ENCODE measurements at places on chromosomes 1 and 21.

GRCh38 chr21:45132841-45133573, 58.6 kb downstream of the ADARB1 start:
- DNase-seq, result peak; percentile 24

DNA sequence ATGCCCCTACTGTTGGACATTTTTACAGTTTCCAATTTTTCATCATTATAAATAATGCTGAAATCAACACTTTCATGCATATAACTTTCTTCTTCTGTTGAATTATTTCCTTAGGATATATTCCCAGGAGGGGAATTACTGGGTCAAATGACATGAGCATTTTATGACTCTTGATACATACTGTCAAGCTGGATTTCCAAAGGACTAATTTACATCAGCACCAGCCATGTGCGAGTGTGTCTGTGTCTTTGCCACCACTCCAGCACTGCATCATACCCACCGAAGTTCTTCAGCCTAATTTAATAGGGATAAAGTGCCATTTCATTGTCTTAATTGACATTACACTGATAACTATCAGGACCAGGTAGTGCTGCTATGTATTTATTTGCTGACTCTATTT, 146.7 kb downstream of the CSMD2 start:
- no peak for DNase-seq

DNA sequence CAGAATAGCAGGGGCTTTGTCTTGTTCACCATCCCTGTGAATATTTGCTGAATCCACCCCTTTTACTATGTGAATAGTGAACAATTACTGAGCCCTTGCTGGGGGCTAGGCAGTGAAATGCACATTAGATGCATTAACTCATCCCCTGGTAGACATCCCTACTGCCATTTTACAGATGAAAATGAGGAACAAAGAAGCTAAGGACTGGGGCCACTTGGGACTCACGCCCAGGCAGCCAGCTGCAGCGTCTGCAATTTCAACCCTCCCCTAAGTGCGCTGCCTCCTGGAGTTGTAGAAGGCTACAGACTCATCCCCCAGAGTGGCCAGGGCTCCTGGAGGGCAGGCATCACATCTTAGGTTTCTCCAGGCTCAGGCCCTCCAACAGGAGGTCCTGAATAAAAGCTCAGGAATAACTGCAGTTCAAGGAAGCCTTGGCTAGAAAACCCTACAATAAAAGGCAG, 31.6 kb downstream of the CAPZB start:
- DNase-seq, result peak; percentile 23

DNA sequence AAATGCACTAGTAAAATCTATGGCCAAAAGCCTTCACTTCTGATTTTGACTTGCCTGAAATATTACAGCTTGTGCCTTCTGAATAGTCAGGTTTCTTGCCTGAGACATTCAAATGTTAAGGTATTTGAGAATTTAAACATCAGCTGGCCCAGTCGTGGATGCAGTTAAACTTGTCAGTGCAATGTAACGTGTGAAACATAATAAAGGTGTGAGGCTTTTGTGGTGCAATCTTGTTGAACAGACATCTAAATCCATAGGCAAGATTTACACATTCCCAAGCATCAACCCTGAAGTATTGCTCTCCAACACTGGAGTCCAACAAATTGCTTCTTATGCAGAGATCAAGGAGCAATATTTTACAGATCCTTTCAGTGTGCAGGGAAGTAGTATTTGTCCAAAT, 4.4 kb downstream of the CCN1 start:
- no peak for DNase-seq

- DNase-seq, result peak; percentile 71
These were observed 3.9 kb upstream of the C4BPB start for GRCh38 chr1:207084701-207085180.

GRCh38 chr1:172770071-172770470, 111.2 kb downstream of the FASLG start:
- DNase-seq, result peak; percentile 56

- peak; percentile 48 for DNase-seq
These were observed 30.7 kb upstream of the KIAA1614 start for GRCh38 chr1:180881806-180882509.

DNA sequence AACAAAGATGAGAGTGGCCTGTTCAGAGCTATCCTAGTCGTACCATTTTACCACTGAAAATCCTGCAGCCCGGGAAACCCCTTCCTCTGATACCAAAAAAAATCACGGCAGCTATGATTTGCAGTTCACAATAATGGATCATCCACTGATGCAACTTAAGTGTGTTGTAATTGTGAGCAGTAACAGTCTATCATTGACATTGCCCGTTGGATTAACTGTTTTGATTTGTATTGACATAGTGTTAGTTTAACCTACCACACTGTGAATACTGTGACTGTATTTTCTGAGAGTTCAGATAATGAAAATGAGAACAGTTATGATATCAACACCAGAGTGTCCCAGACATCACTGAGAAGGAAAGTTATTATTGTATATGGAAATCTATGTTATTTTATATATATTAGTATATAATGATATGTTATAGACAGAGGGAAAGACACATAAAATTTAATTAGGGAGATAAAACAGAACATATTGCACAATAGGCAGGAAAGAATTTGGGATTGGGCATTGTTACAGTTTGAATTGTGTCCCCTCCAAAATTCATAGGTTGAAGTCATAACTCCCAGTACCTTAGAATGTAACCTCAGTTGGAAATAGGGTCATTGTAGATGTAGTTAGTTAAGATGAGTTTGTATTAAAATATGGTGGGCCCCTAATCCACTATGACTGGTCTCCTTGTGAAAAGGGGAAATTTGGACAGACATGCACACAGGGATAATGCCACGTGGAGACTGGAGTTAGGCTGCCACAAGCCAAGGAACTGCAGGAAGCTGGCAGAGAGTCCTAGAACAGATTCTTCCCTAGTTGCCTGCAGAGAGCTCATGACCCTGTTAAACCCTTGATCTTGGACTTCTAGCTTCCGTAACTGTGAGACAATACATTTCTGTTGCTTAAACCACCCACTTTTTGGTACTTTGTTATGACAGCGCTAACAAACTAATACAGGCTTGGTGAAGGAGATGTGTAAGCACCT, 54.4 kb downstream of the TLCD4 start:
- no peak for DNase-seq

- no peak for DNase-seq
These were observed 4.3 kb downstream of the METTL13 start for GRCh38 chr1:171785766-171786165.

GRCh38 chr1:190453550-190453949, 24.1 kb downstream of the BRINP3 start:
- DNase-seq, result no peak

DNA sequence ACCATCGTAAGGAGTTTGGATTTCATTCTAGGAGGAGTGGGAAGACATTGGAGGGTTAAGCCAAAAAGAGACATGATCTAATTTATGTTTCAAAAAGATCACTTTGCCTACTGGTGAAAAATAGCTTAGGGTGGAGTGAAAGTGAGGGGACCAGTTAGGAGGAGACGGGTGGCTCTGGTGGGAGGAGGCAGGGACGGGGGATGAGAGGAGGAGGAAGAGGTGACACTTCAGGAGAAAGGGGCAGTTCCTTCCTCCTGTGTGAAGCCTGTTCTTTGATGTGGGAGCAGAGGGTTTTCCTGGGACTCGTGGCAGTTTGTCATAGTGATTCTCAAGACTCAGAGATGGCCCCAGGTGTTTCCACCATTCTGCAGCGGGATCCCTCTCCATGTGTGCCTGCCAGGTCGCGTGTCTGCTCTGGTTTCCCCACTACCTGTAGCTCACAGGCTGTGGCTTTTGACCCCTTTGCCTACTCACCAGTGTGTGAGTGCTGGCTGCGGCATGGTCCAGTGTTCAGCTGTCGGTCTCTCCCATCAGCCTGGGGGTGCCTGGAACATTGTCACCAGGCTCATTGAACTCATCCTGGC, 102.4 kb downstream of the CNIH3 start:
- no peak for DNase-seq

- DNase-seq, result no peak
These were observed 214.7 kb downstream of the ADGRL2 start for GRCh38 chr1:82015444-82015843.

DNA sequence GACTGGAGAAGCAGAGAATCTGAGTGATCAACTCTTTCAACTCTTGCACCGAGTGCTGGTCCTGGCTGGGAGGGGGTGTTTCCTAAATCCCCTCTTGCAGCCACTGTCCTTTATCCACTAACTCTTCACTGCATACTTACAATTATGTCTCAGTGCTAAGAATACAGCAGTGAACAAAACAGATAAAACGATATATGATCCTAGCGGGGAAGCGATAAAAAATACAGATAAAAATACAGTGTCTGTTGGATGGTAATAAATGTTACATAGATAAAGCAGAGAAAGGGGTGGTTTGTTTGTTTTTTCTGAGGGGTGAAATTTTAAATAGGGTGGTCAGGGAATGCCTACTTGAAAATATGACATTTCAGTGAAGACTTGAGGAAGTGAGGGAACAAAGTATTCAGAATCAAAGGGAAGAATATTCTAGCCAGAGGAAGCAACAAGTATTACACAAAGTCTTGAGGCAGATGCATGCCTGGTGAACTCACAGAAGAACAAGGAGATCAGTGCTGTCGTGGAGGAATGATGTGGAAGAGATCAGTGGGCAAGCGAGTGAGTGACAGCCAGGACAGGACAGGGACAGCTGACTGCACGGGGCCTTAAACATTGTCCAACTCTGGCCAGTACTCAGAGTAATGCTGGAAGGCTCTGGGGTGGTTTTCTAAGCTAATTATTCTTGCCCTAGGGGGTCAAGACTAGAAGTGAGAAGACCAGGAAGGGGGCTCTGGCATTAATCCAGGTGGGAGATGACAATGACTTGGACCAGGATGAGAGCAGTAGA, 110.0 kb downstream of the APP start:
- no peak for DNase-seq

DNA sequence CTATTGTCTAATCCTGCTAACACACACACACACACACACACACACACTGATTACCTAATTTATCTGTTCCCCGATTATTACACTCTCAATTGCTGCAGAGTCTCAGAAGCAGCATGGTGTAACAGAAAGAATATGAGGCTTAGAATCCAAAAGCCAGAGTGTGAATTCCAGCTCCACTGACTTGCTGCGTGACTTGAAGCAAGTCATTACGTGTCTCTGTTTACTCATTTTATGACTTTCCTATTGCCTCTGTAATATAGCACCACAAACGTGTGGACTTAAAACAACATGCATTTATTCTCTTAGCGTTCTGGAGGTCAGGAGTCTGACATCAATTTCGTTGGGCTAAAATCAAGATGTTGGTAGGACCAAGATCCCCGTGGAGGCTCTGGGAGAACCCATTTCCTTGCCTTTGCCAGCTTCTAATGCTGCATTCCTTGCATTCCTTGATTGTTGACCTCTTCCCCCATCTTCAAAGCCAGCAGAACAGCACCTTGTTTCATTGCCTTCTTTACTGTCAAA, 55.9 kb upstream of the ATP5PO start:
- DNase-seq, result no peak

GRCh38 chr1:55725378-55725777, 510.2 kb upstream of the USP24 start:
- DNase-seq, result no peak

DNA sequence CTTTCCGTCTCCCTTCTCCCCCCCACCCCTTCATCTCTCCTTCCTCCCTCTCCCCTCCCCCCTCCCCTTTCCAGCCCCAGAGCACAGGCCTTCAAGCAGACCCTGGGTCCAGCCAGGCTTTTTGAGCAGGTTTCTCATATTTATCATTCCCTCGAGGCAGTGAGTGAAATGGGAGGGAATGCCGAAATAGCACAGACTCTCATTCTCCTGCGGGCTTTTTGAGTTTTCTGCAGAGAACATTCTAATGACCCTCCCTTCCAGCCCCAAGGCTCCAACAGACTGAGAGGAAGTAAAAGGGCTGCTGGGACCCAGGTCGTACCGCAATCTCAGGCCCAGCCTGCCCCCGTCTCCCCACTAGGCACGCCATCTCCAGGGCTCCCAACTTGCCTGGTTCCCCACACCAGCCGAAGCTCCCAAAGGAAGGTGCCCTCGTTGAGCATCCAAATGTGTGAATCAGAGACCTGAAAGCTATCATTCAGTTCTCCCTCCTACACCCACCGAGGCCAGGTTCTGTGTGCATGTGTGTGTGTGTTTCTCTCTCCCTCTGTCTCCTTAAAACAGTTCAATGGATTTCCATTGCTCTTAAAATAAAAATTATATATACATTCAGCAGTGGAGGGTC, 22.3 kb downstream of the ACTA1 start:
- no peak for DNase-seq

GRCh38 chr1:163826500-163826899, 504.7 kb downstream of the NUF2 start:
- DNase-seq, result no peak

GRCh38 chr1:67892476-67893125, 59.3 kb upstream of the GNG12 start:
- no peak for DNase-seq

- DNase-seq, result no peak
These were observed 69.0 kb downstream of the VWA5B1 start for GRCh38 chr1:20359451-20360330.

- DNase-seq, result peak; percentile 74
These were observed at the start of gene VAMP4 for GRCh38 chr1:171741872-171742576. VAMP4 (minus strand) TSS chr1:171742065; CDS start chr1:171738414, 3,651 bp downstream.

DNA sequence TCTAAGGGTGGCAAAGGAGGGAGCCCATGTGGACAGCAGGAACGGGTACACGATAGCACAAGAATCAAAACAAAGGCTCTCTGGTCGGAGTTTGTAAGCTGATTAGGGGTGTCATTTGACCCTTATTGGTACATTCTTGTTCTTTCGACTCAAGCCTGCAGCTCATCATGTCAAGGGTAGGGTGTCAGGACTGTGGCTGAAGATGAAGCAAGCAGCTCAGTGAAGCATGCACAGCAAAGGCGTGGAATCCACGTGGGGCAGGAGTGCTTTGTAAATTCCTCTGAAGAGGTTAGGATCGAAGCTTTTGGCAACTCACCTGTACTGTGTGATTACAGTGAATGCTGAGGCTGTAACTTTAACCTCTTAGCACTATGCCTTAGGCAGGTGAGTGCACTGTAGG, 4.7 kb upstream of the ABCB10 start:
- peak; percentile 30 for DNase-seq

- DNase-seq, result no peak
These were observed 9.7 kb downstream of the ZNF692 start for GRCh38 chr1:248849152-248849551.

- DNase-seq, result no peak
These were observed 205.3 kb downstream of the FGGY start for GRCh38 chr1:59502009-59502691.

- no peak for DNase-seq
These were observed 71.3 kb downstream of the TMEM53 start for GRCh38 chr1:44602634-44603628.

- no peak for DNase-seq
These were observed 7.3 kb upstream of the LGR6 start for GRCh38 chr1:202186327-202186726.
